Liver (tissue), 10 donors: ENCODE measurements at places on chromosomes 13 and 19.

- DNase-seq = no peak
These were observed 50.8 kb downstream of the RFX2 start for GRCh38 chr19:6059396-6059947.

GRCh38 chr19:5308451-5309437 is 31.9 kb downstream of the PTPRS start:
- no peak for DNase-seq

- no peak for DNase-seq
These were observed 195.3 kb downstream of the USP12 start for GRCh38 chr13:26976313-26976712.

DNA sequence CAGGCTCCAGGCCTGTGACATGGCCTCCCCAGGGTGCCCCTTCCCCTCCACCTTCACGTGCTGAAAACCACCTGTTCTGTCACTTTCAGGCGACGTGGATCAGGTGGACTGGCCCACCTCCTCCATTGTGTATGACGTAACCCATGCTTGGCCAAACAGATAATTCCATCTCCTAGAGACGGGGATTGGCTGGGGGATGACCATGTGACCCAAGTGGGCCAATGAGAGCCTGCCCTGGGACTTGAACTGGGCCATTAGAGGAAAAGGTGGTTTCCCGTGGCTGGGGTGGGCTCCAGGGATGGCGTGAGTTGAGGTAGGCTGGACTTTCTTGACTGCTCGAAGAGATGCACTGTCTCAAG is 3.6 kb upstream of the ADAMTSL5 start:
- DNase-seq = no peak

GRCh38 chr19:5356918-5357317 is 16.3 kb upstream of the PTPRS start:
- DNase-seq = no peak

DNA sequence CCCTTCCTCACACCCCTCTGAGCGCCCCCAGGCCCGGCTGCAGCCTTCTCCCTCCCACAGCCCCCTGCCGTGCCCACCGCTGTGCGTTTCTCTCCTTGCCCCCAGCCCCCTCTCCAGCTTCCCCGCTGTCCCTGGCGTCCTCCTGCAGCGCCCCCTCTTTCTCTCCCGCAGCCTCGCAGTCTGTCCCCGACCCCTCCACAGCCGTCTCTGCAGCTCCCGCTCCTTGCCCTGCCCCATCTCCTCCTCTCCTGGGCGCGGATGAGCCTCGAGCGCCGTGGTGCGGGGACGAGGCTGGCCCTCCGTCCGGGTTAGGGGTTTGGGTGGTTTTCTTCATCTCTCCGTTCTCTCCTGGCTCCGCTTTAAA is 1.1 kb downstream of the KMT5C start:
- no peak for DNase-seq

GRCh38 chr19:37342753-37343152 is 28.1 kb upstream of the ZNF527 start:
- DNase-seq = no peak

DNA sequence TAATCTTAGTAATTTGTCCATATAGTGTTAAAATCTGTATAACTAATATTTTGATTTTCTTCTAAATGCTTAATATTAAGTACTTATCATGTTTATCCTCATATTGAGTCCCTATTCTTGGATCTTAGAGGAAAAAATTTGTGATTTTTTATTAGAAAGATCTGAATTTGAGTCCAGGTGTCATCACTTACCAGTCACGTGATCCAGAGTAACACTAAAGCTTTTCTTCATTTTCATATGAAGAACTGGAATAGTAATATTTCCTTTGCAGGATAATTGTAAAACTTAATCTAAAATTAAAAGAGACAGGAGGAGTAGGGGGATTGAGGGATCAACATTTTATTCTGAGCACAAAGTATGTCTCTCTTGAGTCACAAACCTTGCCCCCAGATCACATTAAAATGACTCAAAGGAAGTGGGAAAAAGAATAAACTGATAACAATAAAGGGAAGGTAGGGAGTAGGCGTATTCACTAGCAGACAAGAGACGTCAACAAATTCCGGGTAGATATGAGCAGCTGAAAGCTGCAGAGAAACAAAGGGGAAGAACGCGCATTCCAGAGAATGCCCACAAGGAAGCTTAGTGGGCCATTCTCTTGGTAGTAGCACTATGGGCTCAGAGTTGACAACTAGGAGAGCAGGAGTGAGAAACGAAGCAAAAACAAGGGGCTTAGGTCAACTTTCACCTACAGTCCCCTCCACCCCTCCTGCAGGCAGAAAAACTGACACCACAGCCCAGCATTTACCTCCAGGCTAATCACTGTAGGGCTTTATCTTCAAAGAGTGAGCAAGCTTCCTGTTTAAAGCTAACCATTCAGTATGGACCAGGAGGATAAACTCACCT is 123.1 kb downstream of the SPRY2 start:
- DNase-seq = no peak

DNA sequence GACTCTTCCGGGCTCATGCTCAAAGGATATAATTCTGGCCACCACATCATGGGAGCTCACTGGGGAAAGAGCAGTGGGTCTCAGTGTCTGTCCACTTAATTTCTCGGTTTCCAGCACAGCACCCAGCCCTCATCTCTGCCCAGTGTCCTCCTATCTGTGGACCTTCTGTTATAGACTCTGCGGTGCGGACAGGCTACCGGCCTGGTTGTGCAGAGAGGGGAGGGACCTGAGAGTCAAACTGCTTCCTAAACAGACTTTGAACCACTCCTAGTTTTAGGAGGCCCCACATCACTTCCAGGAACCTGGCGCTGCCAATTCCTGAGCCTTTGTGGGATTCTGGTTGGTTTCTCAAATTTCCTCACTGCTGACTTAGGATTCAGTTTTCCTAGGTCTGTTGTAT is 59.8 kb upstream of the MED4 start:
- no peak for DNase-seq

- no peak for DNase-seq
These were observed 288.0 kb upstream of the SLC10A2 start for GRCh38 chr13:103354171-103354570.

GRCh38 chr13:23357349-23357748 is 76.2 kb downstream of the SACS start:
- DNase-seq = no peak

GRCh38 chr19:4174213-4174894 is 8.0 kb downstream of the SIRT6 start:
- DNase-seq = no peak

DNA sequence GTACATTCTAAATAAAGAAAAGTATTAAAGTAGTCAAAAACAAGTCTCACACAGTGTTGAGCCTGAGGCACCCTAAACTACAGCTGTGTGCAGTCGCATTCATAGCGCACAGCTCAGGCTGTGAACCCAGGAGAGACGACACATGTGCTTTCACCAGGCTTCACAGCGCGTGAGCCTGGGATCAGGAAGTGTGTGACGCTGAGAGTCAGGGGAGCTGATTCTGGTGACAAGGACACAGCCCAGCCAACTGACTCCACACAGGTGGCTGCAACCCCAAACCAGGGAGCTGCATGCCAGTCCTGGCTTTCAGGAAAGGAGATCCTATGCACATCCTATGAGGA is 41.6 kb downstream of the COL4A1 start:
- no peak for DNase-seq

GRCh38 chr19:47681388-47681787 is 31.8 kb upstream of the EHD2 start:
- no peak for DNase-seq

DNA sequence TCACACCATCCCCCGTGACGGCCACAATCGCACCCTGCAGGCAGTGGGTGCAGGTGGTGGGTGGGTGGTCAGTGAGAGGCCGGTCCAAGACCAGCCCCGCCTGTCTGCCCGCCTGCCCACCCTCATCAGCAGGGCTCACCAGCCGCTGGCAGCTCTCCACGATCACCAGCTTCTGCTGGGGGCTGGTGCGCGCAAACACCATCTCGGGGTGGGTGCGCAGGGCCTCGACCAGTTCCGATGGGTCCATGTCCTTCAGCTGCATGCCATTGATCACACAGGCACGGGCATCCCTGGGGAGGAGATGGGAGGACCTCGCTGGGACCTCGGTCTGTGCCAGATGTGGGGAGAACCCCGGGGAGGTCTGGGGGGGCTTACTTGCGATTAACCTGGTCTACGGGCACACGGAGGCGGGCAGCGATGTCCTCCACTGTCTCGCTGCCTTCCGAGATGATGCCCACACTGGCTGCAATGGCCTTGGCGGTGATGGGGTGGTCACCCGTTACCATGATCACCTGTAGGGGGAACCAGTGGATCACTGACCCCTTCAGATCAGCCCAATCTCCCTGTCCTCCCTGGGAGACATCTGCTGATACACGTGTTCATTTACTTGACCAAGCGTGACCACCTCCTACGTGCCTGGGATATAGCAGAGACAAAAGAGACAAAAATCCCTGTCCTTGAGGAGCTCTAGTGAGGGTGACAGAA is 8.0 kb downstream of the ATP4A start:
- no peak for DNase-seq

- DNase-seq = no peak
These were observed 4.1 kb downstream of the TNFSF13B start for GRCh38 chr13:108273429-108274118.

DNA sequence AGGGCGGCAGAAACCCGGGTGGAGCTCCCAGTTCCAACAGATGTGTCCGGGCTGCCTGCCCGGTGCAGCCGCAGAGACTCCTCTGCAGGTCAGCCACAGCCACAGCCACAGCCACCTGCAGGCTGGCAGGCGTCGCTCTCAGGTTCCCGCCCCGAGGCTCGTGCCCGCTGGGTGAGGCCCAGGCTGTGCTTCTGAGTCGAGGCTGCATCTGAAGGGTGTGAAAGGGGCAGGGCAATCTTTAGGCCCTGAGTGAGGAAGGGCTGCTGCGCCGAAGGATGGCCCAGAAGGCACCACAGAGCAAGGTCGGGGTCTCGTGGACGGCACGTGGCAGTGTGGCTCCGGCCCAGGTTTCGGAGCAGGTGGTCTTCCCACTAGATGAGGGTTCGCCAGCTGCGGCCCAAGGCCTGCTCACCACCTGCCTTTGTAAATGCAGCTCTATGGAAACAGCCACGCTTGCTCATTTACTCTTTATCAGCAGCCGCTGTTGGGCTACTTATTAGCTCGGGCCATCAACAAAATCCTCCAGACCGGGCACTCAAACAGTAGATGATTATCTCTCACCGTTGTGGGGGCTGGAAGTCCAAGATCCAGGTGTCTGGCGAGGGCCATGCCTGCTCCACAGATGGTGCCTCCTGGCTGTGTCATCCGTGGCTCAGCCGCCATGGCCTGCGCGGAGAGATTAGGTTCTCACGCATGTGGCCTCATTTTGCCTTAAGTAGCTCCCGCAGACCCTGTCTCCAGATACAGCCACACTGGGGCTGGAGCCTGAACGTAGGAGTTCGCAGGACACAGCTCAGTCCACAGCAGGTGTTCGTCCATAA is 40.3 kb upstream of the TFDP1 start:
- no peak for DNase-seq

GRCh38 chr13:52644108-52644507 is 1.9 kb downstream of the HNRNPA1L2 start:
- no peak for DNase-seq

DNA sequence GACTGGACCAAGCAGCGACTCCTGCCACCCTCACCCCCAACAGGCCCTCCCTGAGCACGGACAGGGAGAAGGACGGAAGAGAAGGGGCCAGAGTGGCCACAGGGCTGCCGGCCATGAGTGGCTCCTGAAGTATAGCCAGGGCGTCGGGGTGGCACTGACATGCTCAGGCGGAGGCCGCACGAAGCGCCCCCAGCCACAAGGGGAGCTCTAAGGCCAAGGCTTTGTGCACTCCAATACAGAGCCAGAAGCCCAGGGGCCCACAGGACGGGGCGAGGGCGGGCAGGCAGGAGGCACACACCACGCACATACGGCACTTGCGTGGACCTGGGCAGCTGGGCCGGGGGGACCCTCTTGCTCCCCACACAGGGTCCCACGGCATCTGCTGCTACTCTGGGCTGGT is 52.0 kb downstream of the KLF2 start:
- DNase-seq = no peak

DNA sequence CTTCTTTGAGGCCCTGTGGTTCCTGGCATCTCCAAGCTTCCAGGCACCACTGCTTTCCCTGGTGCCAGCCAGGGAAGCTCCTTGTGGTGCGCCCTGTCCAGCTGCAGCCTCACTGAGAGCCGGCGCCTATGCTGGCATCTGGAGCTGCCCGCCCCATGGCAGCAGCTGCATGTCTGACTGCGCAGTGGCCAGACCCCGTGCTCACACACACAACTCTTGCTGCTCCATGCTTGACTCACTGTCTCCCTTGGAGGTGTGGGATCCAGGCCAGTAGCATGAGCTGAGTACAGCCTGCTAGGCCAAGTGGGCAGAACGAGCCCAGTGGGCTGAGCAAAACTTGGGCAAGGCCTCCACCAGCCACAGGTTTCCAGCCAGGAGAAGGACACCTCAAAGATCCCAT is 11.5 kb upstream of the SUPT20H start:
- no peak for DNase-seq

- DNase-seq = no peak
These were observed 34.6 kb downstream of the CEBPG start for GRCh38 chr19:33408116-33408515.

- DNase-seq = no peak
These were observed 148.9 kb downstream of the ZNF737 start for GRCh38 chr19:20416661-20417060.

DNA sequence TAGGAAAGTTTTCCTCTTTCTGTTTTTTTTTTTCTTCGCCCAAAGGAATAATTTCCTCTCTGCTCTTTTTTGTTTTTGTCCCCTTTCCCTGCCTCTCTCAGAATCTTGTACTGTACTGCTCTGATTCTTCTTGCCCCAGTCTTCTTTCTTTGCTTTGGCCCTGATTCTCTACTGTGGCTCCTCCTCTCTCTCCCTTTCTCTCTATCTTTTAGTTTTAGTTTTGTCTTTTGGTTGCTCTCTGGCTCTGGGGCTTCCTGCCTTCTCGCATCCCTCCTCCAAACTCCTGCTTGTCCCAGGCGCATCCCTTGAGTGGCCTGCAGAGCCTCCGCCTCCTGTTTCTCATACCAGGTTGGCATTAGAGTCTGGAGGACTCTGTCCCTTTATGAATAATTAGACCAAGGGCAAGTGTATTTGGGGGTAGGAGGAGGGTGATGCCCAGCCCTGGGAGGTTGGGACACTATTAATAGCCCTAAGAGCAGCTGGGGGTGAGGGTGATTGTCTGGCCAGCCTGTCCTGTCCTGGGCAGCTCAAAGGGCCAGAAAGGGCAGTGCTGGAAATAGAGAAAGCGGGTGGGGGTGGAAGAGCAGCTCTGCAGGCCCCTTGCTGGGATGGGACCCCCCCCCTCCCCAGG is 39.1 kb downstream of the LYL1 start:
- DNase-seq = no peak

GRCh38 chr19:44603201-44603945 is 10.0 kb upstream of the IGSF23 start:
- DNase-seq = no peak

- no peak for DNase-seq
These were observed 10.1 kb downstream of the PPP6R1 start for GRCh38 chr19:55248704-55249103.
